ENCODE measurements at places on chromosomes 1 and 21.

GRCh38 chr1:220028346-220028895 lies 17.9 kb downstream of the EPRS1 start:
- no peak for DNase-seq
- H3K4me3 ChIP-seq = no peak overlapping the region
- H3K27me3 ChIP-seq = no peaks in the 10 kb centered on the region
- H3K36me3 ChIP-seq = peaks cover 56% of the 10 kb centered on the region

DNA sequence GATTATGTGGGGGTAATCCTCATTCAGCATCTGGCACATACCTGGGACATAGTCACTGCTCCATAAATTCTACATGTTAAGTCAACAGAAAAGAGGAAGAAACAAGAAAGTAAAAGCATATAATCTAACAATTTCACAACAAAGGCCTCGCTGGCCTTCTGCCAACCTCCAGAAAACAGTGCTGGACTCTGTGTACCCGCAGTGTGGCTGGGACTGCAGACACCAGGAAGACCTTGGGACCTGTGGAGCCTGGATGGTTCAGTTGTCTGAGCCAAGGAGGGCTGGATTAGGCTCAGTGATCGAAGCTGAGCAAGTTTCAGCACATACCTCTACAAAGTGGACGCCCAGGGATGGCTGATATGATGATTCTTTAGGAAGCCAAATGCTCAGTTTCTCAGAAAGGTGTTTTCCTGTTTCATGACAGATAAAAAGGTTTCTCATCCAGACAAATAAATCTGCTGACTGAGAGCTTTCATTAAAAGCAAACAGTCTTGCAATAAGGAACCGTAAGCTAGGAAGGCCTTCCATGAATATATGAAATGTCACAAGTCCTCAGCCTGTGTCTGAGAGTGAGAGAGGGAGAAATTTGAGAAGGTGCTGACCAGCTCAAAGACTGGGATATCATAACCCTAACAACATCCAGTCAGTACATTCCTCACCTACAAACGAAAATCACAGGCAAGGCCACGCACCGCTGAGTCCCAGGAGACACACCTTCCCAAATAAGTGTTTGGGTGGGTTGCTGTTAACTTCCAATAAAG lies 48.4 kb downstream of the CAPZB start:
- DNase-seq = no peak
- peaks cover 20% of the 10 kb centered on the region for H3K4me1 ChIP-seq
- no peaks in the 10 kb centered on the region for H3K36me3 ChIP-seq
- no peaks in the 10 kb centered on the region for H3K27me3 ChIP-seq
- H3K4me3 ChIP-seq = no peak overlapping the region
- no peak overlapping the region for H3K27ac ChIP-seq

DNA sequence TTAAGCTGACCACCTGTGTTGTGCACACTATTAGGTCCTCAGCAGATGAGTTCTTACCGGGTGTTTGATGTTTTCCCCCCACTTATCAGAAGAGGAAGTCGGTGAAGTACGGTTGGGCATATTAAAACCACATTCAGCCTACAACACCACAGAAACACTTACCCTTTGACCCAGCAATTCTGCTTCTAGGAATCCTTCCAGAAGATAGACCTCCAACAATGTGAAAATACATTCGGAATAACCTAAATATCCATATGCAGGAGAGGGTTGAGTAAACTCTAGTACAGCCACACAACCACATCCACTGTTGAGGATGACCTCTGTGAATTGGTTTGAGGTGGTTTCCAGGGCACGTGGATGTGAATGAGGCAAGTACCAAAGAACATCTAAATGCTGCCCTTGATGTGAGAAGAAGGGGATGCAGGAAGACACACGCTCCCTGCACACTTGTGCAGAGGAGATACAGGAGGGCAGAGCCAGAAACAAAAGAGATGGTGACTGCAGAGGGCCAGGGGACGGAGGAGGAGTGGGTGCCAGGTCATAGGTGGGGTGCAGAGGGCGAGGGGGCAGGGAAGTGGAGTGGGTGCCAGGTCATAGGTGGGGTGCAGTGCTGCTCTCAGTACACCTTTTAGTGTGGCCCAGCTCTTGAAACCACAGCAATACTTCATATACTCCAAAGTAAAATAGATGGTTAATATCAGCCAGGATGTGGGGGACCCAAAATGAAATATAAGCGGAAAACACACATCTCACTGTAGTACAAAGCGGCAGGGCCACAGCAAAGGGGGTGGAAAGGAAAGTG lies 12.8 kb downstream of the ADARB1 start:
- H3K36me3 ChIP-seq = no peaks in the 10 kb centered on the region
- peaks cover 12% of the 10 kb centered on the region for H3K4me1 ChIP-seq
- no peak overlapping the region for H3K4me3 ChIP-seq
- H3K27ac ChIP-seq = no peak overlapping the region
- H3K27me3 ChIP-seq = no peaks in the 10 kb centered on the region

GRCh38 chr1:157955221-157955620 lies 38.2 kb upstream of the KIRREL1 start:
- no peaks in the 10 kb centered on the region for H3K4me1 ChIP-seq
- no peaks in the 10 kb centered on the region for H3K27me3 ChIP-seq
- no peak for DNase-seq
- no peak overlapping the region for H3K27ac ChIP-seq
